ENCODE measurements at places on chromosomes 13 and 19. TPM values are rescaled to one million over a fixed set of nuclear protein-coding genes. Genes with fewer than 3 reads are reported as not detected.
A peak's percentile ranks its signal among the peaks of the same experiment; 100 is the strongest.

GRCh38 chr13:30873499-30873898 is 32.6 kb upstream of the MEDAG start:
- no peak for DNase-seq

DNA sequence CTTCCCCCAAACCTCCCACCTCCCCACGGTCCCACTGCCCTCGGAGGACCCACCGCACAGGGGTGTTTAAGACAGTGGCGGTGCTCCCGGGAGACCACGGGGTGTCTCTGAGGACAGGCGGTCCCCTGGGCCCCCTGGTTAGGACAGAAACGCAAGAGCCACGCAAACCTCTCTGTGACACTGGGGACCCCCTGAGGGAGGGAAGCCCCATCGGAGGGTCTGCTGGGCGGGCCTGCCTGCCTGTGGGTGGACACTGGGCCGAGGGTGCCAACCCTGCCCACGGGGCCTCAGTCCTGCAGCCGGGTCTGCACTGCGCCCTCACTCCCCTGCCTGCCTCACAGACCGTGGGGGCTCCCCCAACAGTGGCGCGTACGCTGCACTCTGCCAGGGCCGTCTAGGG is 17.5 kb downstream of the MCF2L start:
- DNase-seq = no peak

DNA sequence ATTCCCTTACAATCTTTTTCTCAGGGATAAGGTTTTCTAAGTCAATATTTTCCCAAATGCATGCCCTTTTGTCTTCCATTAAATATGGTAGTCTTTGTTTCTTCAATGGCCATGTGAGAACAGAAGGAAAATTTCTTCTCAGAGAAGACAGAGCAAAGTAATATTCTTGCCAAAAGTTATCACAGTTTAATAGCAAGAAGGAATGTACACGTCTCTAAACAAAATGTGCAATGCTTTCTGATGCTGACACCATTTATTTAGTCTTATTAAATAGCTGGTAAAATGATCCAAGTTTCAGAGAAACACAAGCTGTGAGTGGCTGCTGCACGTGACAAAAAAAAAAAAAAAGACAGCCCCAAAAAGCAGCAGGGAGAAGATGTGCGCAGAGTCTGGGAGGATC is 542.5 kb downstream of the GPC6 start:
- peak; percentile 44 for DNase-seq

GRCh38 chr19:41930926-41931592 is 2.8 kb upstream of the ERFL start:
- DNase-seq = no peak

FKRP gene
- 18.7 TPM for polyA plus RNA-seq

ZNF865 gene
- 6.8 TPM for polyA plus RNA-seq

FGF22 gene
- 0.19 TPM for polyA plus RNA-seq

DKKL1 gene
- 6.2 TPM for polyA plus RNA-seq
